Right lobe of liver (tissue), 6 donors: ENCODE measurements at places on chromosomes 11 and 22. TPM values are rescaled to one million over a fixed set of nuclear protein-coding genes. Genes with fewer than 3 reads are reported as not detected.

Gene SCGB2A2
- total RNA-seq = not detected

Gene MYBPC3
- 0.18 TPM for total RNA-seq

Gene VPREB1
- not detected for total RNA-seq

Gene KRTAP5-9
- not detected for total RNA-seq

Gene CHST1
- 0.65 TPM for total RNA-seq

Gene MS4A15
- not detected for total RNA-seq

Gene FDX1
- 42.6 TPM for total RNA-seq

Gene PLEKHB1
- 0.83 TPM for total RNA-seq

GRCh38 chr11:60830478-60831142 is 11.3 kb upstream of the CCDC86 start:
- no peak for DNase-seq

DNA sequence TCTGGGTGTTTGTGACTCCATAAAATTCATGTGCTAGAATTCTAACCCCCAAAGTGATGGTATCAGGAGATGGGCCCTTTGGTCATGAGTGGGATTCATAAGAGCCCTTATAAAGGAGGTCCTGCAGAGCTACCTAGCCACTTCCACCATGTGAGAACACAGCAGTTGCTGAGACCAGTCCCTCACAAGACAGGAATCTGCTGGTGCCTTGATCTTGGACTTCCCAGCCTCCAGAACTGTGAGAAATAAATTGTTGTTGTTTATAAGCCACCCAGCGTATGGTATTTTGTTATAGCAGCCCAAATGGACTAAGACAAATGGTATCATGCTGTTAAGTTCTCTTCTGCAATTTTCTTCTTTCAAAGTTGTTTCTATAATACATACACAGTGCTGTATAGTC is 1.5 kb upstream of the PLAAT5 start:
- no peak for DNase-seq

DNA sequence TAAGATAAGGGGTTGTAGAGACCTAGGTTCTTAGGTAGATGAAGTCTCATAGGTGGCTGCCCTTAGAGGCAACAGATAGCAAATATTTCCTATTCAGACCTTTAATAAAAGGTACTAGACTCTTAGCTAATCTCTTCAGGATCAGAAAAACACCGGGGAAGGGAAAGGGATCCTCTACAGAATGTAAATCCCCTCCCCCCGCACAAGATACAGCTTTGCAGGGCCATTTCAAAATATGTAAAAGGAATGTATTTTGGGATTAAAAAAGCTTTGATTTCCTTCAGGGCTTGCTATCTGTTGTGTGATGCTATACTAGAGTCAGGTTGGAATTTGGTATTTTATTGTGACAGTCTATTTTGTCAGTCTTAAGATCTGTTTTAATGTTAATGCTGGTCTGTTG is 113.2 kb downstream of the SWAP70 start:
- DNase-seq = no peak

DNA sequence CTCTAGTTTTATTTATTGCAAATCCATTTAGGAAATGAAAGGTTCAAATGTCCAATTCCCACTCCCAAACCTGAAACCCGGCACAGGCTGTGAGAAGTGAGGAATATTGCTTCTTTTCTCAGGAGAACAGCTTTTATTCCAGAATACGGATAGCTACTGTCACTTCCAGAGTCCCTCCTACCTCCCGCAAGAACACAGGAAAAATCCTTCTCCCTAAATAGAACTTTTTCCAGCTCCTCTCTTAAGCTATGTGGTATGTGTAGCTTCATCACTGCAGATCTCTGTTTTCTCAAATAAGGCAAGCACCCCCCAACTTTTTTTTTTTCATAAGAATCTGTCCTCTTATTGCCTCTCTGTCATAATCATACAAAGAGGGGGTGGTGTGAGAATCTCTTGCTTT is 126.8 kb downstream of the LARGE1 start:
- no peak for DNase-seq

- no peak for DNase-seq
Measured at GRCh38 chr22:29668673-29669072, 51.1 kb upstream of the CABP7 start.

DNA sequence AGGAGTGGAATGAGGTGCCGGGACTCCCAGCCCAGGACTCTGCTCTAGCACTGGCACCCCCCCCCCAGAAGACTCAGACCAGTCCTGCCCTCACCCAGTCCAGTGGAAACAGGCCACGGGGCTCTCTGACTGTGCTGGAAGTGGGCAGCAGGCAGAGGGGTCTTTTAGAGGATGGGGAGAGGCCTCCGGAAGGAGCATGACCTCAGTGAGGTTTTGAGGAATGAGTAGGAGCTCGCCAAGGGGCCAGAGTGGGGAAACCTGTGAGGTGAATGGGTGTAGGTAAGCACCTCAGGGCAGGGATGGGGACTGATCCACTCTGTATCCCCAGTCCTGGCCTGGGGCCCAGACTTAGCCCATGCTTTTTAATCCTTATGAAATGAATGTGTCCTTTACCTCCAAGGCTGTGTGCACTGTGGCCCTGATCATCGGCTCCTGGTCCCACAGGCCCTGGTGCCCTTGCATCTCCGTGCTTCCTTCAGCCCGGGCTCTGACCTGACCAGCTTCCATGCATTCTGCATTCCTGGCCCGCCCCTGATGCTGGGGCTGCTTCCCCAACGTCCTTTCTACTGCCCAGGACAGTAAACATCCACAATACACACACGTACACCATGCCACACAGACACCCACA is 24.4 kb upstream of the RFPL3 start:
- DNase-seq = no peak

GRCh38 chr11:75593286-75593915 is 31.3 kb downstream of the SERPINH1 start:
- no peak for DNase-seq

- peak; percentile 71 for DNase-seq
Measured at GRCh38 chr11:77065878-77066228, 918 bp upstream of the CAPN5 start.

GRCh38 chr11:100914415-100915110 is 215.1 kb downstream of the PGR start:
- no peak for DNase-seq
